ENCODE measurements at places on chromosomes 2 and 18.
A peak's percentile ranks its signal among the peaks of the same experiment; 100 is the strongest.

GRCh38 chr2:60075048-60075447, 478.4 kb downstream of the BCL11A start:
- DNase-seq, result no peak

- DNase-seq, result no peak
Measured at GRCh38 chr2:231965102-231965501, 3.6 kb downstream of the DIS3L2 start.

GRCh38 chr2:32425719-32426141, 68.9 kb downstream of the BIRC6 start:
- DNase-seq, result no peak

DNA sequence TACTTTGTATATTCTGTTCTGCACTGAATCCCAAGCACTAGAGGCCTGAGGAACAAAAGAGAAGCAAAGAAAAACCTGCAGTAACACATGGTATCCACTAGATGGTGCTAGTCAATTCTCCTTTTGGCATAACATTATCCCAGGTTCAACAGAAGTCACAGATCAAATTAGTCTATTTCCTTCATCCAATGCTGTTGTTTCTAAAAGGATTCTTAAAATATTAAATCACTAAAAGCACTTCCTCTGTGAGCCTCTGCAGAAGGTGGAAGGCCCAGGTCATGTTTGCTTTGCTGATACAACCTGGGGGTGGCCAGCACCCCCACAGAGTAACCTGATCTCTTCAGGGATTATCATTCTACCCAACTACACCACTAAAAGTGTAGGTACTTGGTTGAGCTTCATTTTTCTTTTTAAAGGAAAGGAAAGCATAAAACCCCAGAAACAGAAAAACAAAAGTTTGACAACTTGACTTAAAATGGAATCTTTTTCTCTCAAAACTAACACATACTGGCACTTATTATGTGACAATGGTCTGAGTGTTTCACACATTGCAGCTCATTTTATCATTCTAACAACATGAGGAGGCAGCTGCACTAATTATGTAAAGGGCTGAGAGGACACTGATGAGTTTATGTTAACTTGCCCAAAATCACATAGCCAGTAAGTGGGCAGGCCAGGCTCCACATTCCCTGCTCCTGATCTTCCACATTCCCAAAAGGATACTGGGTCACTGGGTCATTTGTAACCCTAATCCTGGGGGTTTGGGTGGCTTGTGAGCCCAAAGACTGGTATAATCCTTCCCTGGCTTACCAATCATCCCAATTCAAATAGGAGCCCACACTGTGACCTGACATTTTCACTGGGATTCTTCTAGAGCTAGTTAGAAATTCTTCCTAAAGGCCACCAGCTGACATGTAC, 66.8 kb upstream of the DNER start:
- DNase-seq, result peak; percentile 32

- peak; percentile 7 for DNase-seq
Measured at GRCh38 chr2:224584111-224584784, 915 bp downstream of the CUL3 start.

GRCh38 chr2:42342061-42342794, 18.8 kb downstream of the COX7A2L start:
- peak; percentile 6 for DNase-seq

DNA sequence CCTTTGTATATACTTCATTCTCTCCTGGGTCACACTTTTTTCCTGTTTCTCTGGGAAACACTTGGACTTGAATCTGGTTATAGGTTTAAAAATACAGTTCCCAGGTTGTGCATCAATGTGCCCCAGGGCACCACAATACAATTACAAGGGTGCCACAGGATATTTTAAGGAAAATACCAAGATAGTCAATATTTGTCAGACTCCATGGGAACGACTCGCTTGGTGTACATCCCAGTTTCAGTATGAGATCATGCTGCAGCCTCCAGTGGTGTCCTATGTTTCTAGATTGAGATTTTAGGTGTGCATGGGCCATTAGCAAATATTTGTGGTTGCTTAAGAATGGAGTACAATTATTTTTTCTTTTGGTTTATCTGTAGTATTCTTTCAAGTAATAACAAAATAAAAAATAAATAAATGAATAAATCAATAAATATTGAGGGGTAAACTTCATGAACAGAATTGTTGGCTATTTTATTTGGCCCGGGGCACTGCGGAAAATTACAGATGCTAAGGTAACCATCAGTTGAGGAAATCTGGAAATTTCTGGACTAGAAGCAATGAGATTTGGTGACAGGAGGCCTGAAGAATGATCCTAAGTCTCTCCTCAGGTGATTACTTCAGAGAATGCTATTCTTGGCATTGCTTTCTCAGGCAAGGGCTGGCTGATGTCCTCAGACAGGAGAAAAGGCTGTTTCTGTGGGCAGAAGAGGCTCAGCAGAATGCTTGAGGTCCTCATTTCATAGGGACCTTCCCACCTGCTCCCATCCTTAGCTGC, 649.3 kb upstream of the SOX11 start:
- DNase-seq, result no peak

- DNase-seq, result no peak
Measured at GRCh38 chr2:182404975-182405561, 21.8 kb downstream of the PDE1A start.

- no peak for DNase-seq
Measured at GRCh38 chr2:77372636-77373035, 149.5 kb downstream of the LRRTM4 start.

DNA sequence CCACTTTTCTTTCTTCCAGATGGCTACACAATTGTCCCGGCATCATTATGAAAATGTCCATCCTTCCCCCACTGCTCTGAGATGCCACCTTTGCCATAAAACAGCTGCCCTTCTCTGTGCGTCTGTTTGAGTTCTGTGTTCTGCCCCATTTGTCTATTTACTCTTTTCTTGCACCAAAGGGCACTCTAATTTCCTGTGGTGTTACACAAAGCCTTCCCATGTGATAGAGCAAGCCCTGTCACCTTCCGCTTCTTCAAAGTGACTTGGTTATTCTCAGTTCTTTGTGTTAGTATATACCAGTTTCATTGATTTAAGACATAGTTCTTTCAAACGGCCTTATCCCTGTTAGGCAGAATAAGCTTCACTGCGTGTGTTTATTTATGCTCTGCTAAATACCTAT, 84.1 kb downstream of the FBXO15 start:
- no peak for DNase-seq

DNA sequence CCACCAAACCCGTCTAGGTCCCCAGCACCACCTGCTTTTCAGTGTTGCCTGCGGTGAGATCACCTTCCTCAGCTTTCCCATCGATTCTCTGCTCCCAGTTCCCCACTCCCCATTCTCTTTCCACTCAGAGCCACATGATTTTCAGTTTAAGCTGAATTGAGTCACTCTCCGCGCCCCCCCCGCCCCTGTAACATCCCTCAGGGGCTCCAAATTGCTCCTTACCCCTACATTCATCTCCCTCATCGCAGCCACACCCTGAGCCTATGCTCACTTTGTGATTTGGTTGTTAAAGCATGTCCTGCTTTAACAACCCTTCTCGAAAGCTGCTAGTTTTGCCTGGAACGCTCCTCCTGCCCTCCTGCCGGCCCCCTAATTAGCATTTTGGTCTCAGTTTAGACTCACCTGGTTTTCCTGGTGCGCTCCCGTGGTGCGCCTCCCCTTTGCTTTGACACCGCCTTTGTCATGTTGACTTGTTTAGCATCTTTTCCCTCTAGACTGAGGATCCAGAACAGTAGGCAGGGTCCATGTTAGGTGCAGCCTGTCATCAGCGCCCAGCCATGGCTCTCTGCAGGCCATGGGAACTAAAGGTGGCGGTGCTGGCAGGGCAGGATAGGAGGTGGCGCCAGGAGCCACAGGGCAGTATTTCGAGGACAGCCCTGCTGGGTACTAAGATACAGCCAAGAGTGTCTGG, 60.8 kb downstream of the ST3GAL5 start:
- DNase-seq, result no peak

- DNase-seq, result no peak
Measured at GRCh38 chr18:26422472-26423162, 125.7 kb downstream of the KCTD1 start.

DNA sequence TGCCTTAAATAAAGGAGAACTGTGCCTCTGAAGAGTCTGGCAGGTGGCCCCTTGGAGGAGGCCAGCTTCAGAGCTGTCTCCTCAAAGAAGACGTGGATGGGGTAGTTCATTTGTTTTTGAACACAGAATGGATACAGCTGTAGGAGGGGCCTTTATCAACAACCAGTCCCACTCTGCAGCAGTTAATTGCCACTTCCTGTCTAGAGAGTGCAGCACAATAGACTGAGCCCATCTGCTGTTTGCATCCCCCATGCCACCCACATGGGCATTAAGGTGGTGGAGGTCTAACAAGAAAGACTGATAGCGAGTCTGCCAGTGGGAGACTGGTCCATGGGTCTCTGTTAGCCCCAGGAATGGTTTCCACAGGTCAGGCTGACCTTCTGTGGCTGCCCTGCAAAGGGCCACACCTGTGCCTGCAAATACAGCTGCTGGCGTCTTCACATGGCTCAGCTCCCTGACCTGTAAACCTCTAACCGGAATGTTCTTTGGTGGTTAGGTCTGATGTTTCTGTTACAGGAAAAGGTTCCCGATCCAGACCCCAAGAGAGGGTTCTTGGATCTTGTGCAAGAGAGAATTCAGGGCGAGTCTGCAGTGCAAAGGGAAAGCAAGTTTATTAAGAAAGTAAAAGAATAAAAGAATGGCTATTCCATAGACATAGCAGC, 153.3 kb upstream of the ITGA6 start:
- no peak for DNase-seq

DNA sequence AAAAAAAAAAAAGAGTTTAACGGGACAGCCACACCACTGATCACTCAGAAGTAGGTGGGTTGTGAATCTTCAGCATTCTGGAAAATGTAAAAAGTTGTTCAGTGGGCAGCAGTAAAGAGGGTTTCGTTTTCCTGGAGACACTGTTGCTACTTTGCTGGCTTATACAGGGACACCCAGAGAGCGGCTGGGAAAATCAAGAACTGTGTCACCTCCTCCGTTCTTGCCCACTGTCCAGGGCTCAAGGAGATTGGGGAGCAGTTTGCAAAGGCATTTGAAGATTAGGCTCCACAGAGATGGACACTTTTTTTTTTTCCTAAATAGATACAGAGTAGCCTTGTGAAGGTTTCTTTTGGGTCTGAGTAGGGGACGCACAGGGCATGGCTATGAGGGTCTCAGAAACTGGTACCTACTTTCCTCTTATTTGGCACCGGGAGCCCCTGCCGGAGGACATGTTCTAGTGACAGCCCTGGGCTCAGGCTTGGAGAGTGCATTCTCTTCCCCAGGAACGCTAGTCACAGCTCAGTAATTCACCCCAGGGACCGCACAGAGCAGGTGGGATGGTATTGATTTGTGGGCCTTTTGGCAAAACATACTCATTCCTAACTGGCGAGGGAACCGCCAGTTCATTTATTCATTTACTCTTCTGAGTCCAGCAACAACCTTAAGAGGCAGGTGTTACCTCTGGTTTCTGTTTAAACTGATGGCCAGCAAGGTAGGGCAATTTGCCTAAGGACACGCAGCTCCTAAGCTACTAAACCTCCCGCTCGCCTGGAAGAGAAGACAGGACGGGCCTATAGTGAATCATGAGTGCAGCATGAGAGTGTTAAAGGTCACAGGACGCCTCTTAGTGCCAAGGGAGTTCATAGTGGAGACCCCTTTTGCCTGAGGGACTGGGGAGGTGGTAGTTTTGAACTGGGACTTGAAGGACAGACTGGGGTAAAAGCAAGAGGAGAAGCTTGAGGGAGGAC, 53.1 kb downstream of the HPCAL1 start:
- DNase-seq, result no peak

DNA sequence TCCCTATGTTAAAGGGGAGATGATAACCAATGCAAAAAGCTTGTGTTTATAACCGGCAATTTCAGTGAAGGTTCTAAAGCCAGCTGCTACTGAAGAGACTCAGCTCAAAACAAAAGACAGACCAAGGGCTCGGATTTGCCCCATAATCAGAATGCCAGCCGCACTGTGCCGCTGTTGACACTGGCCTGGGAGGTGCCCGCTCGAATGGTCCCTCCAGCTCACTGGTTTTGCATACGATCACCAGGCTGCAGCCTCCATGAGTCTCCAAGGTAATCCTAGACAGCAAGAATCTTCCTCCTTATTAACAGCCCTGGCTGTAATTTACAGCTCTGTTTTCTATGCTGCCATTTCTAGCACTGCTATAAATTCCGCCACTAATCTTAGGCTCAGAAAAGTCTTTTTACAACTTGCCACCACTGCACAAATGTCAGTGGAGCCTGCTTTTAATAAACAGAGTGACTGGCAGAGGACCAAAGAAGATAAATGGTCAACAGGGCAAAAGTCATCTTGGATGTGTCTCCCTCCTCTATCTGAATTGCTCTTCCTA, 155.7 kb upstream of the SH3BP4 start:
- no peak for DNase-seq

DNA sequence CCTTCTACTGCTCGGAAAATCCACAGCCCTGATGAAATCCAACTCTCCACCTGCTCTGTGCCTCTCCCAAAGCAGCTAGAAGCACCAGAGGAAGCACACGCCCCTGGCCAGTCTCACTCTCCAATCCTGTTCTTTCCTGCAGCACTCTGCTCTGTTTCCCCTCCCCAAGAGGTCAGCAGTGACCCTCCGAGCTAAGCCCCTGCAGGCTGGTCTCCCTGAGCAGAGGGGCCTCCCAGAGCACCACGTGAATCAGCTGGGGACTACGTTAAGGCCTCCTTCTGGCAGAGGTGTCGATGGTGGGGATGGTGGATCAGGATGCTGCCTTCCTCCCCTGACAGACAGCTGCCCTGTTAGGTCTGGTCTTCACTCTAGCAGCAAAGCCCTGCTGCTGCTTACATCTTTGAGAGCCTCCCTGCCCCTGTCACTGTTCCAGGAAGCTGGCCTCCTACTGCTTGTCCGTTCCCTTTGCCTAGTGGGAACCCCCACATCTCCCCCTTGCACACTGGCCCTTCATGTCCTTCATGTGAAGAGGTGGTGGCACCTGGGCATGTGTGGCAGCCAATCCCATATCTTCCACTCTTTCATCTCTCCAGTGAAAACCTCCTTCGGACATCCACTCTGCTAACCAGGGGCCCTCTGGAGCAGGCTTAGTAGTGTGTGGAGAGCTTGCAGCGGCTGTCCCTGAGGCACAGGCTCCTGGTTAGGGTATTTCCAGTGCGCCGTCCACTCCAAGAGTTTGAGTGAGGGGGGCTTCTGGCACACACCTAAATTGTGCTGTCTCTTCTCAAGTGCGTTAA, 307.5 kb upstream of the HS6ST1 start:
- no peak for DNase-seq

DNA sequence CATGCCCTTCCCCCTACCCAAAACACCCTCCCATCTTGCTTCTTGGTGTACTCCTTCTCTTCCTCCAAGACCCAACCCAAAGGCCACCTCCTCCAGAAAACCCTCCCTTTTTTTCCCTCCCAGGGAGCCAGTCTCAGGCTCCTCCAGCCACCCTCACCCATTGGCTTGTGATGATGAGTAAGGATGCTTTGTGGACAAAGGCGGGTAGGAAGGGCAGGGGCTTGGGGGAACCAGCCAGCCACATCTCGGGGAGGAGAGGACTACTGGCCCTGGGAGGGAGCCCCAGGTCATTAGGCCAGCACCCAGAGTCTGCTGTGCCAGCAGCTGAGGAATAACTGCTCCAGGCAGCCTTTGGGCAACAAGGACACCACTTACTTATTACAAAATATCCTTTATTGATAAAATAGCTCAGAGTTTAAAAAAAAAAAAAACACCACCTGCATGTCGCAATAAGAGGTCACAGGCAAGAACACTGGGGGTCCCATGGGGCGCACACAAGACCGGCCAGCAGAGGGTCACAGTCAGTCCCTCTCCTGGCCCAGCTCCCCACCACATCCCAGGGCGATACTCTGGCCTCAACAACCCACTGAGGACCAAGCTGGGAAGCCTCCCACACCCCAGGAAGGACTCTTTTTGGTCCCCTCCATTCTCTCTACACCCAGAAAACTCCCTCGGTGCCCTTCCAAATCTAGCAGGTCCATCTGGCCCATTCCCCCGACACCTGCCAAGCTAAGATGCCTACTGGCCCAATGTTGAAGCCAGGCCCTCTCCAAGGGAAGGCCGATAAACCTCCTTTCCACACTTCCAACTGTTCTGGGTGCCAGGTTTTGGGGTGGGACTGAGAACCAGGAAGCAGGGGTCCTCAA, 3.6 kb downstream of the ADRA2B start:
- no peak for DNase-seq

All from LoVo (cell line).